Inflammatory macrophage (primary cell): ENCODE measurements at places on chromosomes 16 and 17.

DNA sequence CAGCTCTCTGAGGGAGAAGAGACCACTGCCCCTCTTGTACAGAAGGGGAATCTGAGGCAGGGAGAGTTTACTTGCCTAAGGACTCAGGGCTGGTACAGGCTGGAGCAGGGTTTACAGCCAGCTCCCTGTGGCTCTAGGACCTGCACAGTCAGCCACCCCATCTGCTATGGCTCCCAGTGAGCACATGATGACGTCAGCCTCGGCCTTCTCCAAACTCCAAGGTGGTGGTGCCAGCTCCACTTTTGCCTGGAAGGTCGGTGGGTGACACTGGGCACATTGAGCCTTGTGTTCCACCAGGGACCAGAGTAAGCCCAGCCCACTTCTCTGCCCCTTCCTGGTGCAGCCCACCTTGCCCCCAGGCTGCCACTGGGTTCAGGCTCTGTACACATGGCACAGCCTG lies 202.2 kb downstream of the ENGASE start:
- no peak for DNase-seq

DNA sequence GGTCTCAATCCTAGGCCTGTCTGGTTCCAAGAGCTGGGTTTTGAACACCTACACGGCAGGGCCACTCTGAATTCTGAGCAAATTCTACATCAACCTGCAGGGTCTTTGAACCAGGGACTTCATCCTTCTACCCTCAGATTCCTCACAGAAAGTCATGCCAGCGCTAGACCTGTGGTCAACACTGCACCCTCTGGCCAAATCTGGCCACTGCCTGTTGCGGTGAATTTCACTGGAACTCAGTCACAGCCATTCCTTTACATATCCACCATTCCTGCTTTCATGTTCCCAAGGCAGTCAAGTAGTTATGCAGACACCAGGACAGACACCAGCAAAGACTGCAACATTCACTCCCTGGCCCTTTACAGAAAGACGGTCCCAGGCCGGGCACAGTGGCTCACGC lies 144.6 kb downstream of the C16orf95 start:
- DNase-seq = no peak

- DNase-seq = no peak
Observed at GRCh38 chr17:19268611-19269010, 31.4 kb downstream of the EPN2 start.

DNA sequence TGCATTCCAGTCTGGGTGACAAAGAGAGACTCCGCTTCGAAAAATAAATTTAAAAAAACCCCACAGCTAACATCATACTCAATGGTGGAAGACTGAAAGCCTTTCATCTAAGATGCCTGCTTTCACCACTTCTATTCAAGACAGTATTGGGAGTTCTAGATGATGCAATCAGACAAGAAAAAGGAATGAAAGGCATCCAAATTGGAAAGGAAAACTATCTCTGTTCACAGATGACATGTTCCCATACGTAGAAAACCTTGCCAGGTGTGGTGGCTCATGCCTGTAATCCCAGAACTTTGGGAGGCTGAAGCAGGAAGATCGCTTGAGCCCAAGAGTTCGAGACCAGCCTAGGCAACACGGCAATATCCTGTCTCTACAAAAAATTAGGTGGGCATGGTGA lies 31.1 kb downstream of the RANBP10 start:
- DNase-seq = no peak

- no peak for DNase-seq
Observed at GRCh38 chr17:68782789-68783188, 172.4 kb downstream of the ABCA8 start.

DNA sequence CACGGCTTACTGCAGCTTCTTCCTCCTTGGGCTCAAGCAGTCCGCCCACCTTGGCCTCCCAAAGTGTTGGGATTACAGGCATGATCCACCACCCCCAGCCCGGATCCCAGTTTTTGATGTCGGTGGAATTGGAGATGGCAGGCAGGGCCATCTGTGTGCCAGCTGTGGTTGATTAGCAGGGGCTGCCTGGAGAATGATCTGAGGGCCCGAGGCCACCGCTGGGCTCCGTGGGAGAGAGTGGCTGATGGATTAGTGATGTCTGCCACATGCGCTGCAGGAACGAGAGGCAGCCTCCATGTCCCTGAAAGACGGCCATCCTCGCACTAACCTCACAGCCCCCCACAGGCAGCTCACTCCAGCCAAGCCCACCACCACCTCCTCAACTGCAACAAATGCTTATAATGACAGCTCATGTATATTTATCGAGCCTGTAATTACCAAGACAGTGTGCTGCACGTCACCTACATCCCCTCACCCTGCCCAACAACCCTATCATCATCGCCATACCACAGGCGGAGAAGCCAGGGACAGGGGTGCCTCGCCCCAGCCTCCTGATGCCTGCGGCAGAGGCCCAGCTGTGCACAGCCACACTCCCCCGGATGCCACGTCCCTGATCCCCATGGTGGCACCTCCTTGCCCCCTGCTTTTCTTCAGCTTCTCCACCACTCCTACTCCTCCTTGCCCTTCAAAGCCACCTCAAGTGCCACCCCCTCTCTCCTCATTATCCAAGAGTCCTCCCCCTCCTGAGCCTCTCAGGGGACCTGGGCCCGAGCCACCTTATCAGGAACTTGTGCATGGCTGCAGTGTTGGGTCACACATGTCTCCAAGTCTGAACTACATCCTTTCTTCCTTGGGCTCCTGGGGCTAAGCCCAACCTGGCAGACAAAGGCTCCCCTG lies 33.2 kb downstream of the ACTG1 start:
- DNase-seq = no peak

GRCh38 chr17:82693168-82693867 lies 5.2 kb downstream of the RAB40B start:
- no peak for DNase-seq

- no peak for DNase-seq
Observed at GRCh38 chr16:46650254-46650623, 29.1 kb upstream of the SHCBP1 start.

DNA sequence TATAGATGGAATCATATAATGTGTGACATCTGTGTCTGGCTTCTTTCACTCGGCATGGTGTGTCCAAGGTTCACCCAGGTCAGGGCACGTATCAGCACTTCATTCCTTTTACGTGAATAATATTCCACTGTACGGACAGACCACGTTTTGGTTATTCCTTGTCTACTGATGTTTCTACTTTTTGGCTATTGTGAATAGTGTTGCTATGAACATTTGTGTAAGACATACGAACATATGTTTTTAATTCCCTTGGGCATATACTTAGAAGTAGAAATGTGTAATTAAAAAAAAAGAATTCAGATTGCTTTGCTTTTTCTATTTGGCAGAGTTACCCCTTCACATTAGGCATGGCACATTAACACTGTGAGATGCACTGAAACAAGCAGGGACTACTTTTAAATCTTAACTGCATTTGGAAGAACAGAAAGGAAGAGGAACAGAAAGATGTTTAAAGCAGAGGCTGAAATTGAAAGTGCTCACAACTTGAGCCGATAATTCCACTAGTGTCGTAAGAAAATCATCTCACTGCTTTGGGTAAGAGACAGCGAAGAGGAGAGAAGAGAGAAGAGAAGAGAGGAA lies 105.3 kb downstream of the VPS53 start:
- no peak for DNase-seq

- DNase-seq = no peak
Observed at GRCh38 chr16:13540771-13541170, 379.2 kb upstream of the ERCC4 start.

- DNase-seq = no peak
Observed at GRCh38 chr16:50731989-50732832, 9.7 kb upstream of the CYLD start.
